Stimulated activated CD4-positive, alpha-beta T cell treated with anti-CD3 and anti-CD28 coated beads, Interleukin-15, amount 100 ng/mL, for 24 hours (primary cell): ENCODE measurements at places on chromosomes 4 and X.

GRCh38 chr4:144645102-144645630 lies 790 bp upstream of the HHIP start:
- DNase-seq = no peak

DNA sequence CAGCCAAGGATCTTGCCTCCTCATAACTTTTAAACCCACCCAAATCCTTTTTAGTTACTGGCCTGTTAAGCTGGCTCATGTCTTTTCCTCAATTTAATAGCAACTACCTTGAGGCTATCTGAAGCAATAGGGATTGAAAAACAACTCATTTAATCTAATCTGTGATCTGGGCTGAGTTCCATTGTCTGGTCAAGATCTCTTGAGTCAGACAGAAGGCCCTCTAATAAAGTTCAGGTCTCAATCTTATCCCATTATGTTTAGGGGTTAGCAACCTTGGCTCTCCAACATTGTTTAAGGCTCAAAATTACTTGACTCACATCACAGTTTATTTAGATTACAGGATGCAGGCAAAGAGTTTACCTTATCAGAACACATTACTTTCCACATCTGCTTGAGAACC lies 436.1 kb downstream of the ANKRD50 start:
- DNase-seq = no peak

DNA sequence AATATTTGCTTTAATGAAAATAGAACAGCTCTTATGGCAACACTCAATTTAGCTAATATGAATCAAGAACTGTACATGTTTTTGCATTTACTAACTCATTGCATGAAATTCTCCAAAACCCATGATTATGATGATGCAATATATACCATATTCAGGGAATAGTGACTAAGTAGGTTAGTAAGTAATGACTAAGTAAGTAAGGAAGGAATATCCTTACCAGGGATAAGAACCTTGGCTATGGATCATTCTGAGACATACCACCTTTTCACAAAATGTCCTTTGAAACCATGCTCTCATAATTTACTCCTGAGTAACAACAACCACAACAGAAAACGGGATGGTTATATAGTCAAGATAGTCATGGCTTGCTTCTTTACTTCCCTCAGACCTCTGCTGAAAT lies 1513.0 kb downstream of the STIM2 start:
- DNase-seq = no peak

DNA sequence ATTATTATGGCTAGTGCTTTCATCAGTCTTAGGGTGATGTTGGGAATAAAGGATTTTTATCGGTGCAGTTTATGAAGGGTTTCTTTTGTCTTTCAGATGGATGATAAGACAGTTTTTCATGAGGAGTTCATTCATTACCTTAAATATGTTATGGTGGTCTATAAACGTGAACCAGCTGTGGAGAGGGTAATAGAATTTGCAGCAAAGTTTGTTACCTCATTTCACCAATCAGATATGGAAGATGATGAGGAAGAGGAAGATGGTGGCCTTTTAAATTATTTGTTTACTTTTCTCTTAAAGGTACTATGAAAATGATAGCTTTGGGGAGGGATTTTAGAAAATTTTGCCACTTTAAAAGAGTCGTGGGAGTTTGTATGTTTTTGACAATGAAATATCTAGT lies 1.3 kb downstream of the NCAPG start:
- DNase-seq = no peak

- no peak for DNase-seq
Observed at GRCh38 chr4:156100651-156101050, 147.0 kb upstream of the CTSO start.

- no peak for DNase-seq
Observed at GRCh38 chrX:33336783-33337182, 125.4 kb upstream of the DMD start.

- DNase-seq = no peak
Observed at GRCh38 chr4:15322006-15322405, 105.8 kb upstream of the C1QTNF7 start.
